ENCODE measurements at places on chromosomes 1 and 21.

- no peak for DNase-seq
Observed at GRCh38 chr1:94988356-94988755, 61.4 kb upstream of the CNN3 start.

DNA sequence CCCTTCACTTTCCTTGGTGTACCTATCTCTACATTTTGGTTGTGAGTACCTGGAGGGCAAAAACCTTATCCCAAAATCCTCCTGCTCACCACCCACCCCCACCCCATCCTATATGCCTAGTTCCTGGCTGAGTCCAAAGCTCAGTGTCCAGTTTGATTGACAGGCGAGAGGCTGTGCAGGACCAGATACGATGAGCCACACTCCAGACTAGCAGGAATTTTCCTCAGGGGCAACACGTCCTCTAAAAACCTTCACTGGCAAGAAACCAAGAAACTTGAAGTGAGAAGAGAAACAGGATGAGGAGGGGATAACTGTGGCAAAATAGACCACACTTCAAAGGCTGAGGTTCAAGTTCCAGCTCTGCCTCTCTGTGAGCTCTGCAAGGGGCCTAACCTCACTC, 1.1 kb upstream of the SLAMF8 start:
- no peak for DNase-seq

- DNase-seq = no peak
Observed at GRCh38 chr1:19035377-19036040, 79.0 kb upstream of the IFFO2 start.

- DNase-seq = no peak
Observed at GRCh38 chr1:66480162-66480561, 53.8 kb upstream of the SGIP1 start.

GRCh38 chr1:9763914-9764313, 59.9 kb downstream of the CLSTN1 start:
- DNase-seq = no peak
